ENCODE measurements at places on chromosomes 4 and X.

DNA sequence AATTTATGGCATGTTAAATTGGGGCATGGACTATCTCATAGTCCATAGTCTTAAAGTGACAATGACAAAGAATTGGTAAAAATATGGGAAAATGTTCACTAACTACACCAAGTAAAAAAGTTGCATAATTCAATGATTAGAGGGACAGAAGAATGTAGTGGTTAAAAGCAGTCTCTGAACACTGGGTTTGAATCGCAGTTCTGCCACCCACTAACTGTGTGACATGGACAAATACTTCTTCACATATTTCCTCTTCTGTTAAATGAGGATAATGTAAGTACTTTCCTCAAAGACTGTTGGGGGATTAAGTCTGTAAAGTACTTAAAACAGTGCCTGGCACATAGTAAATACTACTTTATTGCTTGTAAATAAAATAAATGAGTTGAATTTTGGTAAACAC lies 15.3 kb downstream of the COQ2 start:
- no peak for DNase-seq

DNA sequence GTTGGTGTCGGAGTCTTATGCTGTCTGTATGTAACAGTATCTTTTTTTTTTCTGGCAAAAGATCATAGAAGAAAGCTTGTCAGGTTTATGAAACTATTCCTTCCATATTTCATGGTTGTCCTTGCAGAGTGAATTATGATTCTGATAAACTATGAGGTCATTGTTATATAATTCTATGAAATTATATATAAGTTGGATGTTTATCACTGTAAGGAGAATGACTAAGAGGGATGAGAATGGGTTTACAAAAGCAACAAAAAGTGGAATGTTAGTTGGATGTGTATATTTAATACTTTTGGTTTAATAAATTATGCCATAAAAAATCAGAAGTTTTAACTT lies 43.1 kb downstream of the RAPGEF2 start:
- DNase-seq = no peak

DNA sequence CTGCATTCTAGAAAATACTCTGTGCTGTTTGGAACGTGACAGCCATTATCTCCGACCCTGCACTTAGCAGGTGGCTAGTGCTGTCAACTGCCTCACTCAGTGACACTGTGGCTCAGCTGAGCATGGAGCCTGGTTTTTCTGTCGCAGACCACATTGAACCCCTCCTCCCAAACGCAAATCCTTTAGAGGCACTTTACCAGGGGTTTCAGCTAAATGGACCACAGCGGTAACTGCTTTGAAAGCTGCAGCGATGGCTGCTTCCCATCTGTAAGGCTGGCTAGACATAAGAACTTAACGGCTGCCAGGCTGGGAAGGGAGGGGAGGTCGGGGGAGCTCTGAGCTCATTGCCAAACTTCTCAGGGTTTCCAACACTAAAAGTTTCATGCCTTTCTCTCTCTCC lies 8.1 kb downstream of the SLC34A2 start:
- no peak for DNase-seq

DNA sequence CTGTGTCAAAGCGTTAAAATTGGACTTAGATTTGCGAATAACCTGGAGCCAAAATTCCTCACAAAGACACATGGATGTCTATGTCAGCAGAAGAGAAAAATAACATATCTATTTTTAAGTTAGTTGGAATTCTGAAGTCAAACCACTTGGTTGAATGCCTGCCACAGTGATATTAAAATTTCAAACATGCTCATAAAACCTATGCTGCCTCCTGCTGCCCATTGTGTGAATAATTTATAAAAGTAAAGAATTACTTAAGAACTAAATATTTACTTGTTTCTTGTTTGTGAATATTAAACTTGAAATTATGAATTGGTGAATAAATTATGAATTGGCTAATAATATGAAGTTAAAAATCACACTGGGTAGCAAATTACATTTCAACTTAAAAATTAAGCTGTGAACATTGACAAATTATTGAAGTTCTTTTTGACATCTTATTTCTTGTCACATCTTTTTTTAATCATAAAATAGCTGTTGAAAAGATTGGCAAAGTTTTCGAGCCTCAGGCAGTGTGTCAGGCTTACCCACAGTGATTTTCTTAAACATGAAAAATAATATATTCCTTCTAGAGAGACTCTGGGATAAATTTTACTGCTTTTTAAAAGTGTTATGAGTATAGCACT lies 35.4 kb downstream of the FABP2 start:
- DNase-seq = no peak

DNA sequence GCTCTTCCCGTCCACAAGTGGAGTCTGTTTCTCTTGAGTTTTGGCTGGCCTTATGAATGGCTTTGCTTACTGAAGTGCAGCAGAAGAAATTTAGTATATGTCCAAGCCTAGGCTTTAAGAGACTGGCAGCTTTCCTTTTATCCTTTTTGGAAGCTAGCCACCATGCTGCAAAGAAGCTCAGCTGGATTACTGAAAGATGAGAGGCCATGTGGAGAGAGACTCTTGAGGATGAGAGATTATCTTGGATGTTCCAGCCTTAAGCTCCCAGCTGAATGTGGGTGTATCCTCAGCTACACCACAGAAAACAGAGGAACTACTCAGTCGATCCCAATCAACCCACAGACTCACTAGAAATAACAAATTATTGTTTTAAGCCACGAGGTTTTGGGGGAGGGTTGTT lies 12.5 kb downstream of the CCNG2 start:
- DNase-seq = no peak

DNA sequence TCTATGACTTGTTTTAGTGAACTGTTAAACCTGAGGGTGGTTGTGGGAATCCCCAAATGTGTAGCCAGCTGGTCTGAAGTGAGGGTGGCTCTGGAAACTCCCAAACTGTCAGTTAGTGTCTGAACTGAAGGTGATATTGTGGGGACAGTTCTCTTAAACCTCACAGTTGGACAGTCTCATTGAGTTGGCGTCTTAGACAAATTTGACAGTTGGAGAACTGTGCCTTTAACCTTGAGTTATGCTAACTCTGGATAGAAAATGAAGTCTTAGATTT lies 20.7 kb upstream of the CTSO start:
- no peak for DNase-seq

DNA sequence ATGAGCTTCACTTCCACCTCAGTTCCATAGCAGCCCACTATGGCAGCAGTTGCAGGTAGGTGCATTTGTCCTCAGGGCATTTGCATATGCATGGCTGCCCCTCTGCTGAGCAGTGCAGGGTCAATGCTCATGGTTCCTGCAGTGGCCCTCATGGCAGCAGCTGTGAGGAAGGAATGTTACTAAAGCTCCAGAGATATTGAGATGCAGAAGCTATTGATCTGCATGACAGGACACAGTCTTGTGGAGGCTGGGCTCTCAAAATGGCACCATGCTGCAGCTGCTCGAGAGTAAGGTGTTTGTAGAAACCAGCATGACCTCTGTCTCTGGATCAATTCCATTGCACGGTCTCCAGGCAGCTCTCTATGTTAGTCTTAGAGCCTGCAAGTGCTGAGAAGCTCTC lies 179.2 kb upstream of the PCDH18 start:
- no peak for DNase-seq

- peak; percentile 22 for DNase-seq
Measured at GRCh38 chr4:1192493-1193205, 20.3 kb upstream of the SPON2 start.

- no peak for DNase-seq
Measured at GRCh38 chrX:110037178-110037577, 34.3 kb downstream of the TMEM164 start.

- no peak for DNase-seq
Measured at GRCh38 chr4:102862747-102863146, 6.0 kb upstream of the CISD2 start.

- DNase-seq = no peak
Measured at GRCh38 chr4:55393461-55394320, 2.1 kb upstream of the TMEM165 start.

- DNase-seq = no peak
Measured at GRCh38 chr4:172514801-172515200, 653.8 kb upstream of the GALNT7 start.

GRCh38 chr4:15897577-15897976 lies 41.0 kb downstream of the FGFBP1 start:
- DNase-seq = no peak

- DNase-seq = no peak
Measured at GRCh38 chrX:81355436-81355835, 153.5 kb downstream of the SH3BGRL start.

DNA sequence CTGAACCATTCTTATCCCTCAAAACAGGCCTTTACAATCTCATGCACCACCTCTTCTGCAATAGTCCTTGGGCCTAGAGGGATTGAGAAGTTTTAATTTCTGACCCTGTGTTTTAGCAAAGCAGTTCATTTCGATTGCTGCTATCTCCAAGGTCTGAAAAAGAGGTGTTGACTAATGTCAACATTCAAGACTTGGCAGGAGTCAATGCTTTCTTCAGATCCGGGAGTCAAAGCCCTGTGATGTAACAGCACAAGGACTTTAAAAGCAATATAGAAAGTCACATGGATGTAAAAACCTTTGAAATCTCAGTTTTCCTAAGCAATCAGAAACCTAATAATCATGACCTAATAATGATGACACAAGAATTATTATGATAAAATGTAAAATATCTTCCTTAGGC lies 133.8 kb downstream of the ADAM29 start:
- no peak for DNase-seq

DNA sequence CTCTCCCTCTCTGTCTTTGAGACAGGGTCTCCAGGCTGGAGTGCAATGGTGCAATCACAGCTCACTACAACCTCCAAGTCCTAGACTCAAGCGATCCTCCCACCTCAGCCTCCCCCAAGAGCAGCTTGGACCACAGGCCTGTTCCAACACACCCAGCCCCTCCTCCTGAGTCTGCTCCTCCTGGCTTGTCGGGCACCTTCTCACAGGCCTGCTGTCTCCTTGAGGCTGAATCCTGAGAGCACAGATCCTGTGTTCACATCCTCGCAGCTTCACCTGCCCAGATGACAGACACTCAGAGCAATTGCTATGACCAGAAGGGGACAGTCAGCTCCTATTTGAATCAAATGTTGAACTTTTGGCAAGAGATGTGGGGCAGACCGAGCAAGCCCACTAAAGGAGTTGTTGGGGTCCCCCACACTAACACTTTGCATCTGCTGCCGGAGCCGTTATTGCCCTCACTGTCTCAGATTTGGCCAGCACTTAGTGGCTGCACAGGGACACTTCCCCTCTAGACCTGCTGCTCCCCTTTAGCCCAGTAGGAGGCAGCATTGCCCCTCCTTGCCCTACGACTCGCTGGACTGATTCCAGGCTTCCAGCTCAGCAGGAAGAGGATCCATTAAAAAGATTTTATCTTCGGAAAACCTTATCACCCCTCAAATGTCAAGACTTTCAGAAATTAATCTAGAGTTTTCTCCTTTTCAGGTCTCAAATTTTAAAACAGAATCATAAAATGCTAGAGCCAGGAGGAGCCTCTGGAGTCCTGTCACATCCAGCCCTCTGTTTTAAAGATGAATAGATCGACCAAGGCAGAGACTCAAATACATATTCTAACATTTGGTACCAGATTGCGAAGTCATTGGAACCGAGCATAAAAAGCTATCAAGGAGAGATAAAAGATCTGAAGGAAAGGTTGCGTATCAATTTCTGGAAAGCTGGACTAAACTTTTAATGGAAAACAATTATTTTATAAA lies 113.7 kb downstream of the USP46 start:
- peak; percentile 61 for DNase-seq

DNA sequence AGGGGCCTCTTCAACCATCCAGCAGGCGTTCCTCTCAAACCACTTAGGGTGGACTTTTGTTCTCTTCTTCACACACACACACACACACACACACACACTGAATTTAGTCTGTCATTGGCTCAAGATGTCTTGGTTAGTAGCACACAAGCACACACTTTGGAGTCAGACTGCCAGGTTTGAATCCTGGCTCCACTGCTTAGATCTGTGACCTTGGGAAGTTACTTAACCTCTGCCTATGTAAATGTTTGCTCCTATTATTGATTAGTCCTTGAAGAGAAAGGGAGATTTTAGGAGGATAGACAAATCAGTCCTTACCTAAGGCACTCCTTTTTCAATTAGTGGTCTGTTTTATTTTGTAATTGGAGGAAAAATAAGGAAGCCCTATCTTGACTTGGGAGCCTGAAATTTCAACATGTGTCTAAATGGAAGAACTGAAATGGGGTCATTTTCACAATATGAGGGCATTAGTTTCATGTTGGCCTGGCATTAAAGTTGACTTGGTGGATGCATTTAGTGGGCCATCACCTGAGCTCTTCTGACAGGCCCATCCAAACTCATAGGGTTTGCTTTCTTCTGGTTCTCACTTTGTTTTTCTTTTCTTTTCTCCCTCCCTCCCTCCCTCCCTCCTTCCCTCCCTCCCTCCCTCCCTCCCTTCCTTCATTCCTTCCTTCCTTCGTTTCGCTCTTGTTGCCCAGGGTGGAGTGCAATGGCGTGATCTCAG lies 13.3 kb upstream of the TMEM131L start:
- no peak for DNase-seq

DNA sequence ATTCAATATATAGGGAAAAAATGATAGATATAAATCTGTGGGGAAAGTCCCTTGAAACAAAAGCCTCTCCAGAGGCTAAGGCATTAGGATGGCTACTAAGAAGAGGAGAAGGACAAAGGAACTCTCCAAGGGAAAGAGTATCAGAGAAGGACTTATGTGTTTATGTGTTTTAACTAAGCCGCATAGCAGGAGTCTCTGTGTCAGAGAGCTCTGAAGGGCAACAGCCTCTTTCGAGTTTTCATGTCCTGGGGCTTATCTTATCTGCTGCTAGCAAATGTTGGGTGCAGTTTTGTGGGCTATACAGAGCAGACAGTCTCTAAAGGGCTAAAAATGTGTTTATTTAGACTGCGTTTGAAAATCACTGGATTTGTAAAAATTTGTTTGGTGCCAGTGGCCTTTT lies 1145.6 kb upstream of the DIAPH2 start:
- no peak for DNase-seq

DNA sequence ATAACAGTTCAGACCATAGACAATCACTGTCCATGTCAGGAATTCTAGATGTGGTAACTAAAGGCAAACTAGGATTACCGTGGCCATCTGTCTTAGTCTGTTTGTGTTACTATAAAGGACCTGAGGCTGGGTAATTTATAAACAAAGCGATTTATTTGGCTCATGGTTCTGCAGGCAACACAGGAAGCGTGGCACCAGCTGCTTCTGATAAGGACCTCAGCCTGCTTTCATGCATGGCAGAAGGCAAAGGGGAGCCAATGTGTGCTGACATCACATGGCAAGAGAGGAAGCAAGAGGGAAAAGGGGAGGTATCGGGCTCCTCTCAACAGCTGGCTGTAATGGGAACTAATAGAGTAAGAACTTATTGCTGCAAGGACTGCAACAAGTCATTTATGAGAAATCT lies 376.7 kb downstream of the GPM6A start:
- no peak for DNase-seq

- no peak for DNase-seq
Measured at GRCh38 chr4:95439071-95439470, 109.7 kb downstream of the UNC5C start.

- DNase-seq = no peak
Measured at GRCh38 chrX:13151828-13152517, 107.6 kb upstream of the FAM9C start.

GRCh38 chr4:48262926-48263325 lies 6.7 kb downstream of the TEC start:
- no peak for DNase-seq

DNA sequence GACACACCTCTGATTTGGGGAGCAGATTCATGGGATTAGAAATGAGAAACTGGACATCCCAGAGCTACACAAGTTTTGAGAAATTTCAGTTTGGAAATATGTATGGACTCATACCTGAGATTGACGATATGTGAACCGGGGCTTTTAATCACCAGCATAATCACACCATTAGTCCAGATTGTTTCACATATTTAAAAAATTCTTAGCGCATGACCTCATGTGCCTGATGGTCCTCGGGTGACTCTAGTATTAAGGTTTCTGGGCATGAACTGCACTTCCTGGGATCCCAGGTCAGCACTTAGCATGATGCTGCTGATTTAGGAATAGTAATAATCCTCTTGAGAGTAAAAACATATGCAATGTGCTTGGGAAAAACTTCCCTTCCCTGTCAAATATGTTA lies 91.9 kb upstream of the BCOR start:
- no peak for DNase-seq
